Femur (tissue), 1 donor: ENCODE measurements at places on chromosomes 5 and 9.

- DNase-seq: no peak
Observed at GRCh38 chr5:173056783-173057061, 570 bp downstream of the CREBRF start.

- no peak for DNase-seq
Observed at GRCh38 chr5:161411156-161411555, 135.4 kb downstream of the GABRB2 start.

DNA sequence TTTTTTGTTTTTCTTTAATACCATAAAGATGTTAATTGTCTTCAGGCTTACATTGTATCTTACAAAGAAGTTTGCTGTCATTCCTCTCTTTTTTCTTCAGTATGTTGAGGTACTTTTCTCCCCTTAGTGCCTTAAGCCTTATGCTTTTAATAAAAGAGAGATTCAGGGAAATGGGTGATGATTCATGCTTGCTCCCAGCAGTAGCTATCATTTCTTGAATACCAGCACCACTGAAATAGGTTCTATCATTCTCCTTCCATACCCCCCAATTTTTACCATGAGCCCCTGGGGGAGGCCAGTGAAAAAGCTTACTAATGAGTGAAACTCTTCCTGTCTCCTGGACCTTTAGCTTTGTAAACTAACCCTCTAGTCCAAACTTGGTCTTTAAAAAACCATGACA lies 165.0 kb downstream of the FBXL7 start:
- DNase-seq: no peak

DNA sequence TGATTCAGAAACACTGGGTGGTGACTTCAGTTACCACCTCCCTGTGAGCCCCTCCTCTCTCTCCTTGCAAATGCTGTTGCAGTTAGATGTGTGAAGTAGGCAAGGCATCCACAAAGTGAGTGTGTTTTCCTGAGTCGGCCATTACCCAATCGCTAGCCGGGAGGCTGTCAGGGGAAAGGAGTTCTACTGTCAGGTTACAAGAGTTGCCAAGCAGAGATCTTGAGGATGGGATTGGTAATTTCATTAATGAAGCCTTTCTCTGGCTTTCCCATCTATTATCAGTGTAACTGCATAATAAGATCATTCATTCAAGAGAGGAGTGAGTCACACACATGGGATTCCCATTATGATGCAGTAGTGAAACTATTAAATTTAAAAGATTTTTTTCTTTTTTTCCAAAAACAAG lies 106.9 kb downstream of the GLDC start:
- no peak for DNase-seq

DNA sequence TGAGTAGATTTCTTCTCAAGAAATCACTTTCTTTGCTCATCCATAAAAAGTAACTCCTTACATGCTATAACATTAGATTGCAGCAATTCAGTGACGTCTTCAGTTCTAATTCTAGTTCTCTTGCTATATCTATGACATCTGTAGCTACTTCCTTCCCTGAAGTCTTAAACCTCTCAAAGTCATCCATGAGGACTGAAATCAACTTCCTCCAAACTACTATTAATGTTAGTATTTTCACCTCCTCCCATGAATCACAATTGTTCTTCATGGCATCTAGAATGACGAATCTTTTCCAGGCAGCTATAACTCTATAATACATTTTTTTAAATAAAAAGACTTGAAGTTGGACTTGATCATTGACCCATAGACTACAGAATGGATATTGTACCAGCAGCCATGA lies 46.2 kb upstream of the PRRC1 start:
- DNase-seq: no peak

GRCh38 chr5:52799358-52799982 lies 11.8 kb downstream of the ITGA1 start:
- DNase-seq: peak; percentile 76
